ENCODE measurements at places on chromosomes 4 and X.

DNA sequence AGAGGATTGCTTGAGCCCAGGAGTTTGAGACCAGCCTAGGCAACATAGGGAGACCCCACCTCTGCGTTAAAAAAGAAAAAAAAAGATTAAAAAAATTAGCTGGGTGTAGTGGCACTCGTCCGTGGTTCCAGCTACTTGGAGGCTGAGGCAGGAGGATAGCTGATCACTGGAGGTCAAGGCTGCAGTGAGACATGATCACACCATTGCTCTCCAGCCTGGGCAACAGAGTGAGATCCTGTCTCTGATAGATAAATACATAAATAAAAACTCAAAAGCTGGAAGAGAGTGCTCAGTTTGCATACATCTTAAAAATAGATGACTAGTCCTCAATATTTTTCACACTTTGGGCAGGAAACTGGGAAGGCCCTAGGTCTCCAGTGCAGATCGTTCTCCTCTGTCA is 54.1 kb downstream of the TMEM131L start:
- no peak for DNase-seq

DNA sequence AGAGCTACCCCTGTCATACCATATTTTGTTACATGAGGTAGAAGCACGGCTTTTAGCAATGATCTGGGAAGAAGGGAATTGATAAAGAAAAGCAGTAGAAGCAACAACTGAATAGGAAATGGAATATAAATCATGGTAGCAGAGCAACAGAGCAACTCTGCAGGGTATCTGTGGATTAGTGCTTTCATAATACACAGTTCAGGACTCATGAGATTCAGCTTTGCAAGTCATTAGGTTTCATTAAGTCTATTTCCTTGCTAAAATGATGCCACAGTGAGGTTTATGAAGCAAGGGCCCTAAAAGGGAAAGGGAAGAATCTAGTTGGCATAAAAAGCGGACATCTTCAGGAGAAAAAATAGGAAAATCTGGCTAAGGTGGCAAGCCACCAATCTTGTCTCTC is 45.6 kb upstream of the GRPR start:
- DNase-seq: no peak

GRCh38 chrX:56125946-56126345 is 106.2 kb upstream of the KLF8 start:
- no peak for DNase-seq

- DNase-seq: no peak
Observed at GRCh38 chr4:67727124-67727850, 26.3 kb upstream of the UBA6 start.

GRCh38 chr4:61336488-61336887 is 136.4 kb downstream of the ADGRL3 start:
- DNase-seq: no peak

DNA sequence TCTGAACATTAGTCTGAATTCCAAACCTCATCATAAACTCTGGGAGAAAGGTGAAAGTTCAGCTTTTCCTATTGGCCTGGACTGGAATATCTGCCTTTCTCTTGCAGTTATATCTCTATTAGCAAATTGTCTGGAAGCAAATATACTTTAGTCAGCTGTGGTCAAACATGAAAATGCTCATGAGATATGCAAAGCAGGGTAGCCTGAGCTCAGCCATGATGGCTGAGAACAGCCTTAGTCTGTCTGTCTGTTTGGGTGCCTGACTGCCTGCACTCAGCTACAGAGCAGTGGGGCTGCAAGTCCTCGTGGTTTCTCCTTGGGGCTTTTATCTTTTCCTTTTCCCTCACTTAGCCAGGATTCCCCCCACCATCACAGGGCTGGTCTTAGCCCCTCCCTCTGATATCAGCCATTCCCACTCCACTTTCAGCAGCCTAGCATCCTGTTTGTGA is 19.5 kb upstream of the PGRMC2 start:
- no peak for DNase-seq

- no peak for DNase-seq
Observed at GRCh38 chr4:174265916-174266315, 17.6 kb downstream of the FBXO8 start.

DNA sequence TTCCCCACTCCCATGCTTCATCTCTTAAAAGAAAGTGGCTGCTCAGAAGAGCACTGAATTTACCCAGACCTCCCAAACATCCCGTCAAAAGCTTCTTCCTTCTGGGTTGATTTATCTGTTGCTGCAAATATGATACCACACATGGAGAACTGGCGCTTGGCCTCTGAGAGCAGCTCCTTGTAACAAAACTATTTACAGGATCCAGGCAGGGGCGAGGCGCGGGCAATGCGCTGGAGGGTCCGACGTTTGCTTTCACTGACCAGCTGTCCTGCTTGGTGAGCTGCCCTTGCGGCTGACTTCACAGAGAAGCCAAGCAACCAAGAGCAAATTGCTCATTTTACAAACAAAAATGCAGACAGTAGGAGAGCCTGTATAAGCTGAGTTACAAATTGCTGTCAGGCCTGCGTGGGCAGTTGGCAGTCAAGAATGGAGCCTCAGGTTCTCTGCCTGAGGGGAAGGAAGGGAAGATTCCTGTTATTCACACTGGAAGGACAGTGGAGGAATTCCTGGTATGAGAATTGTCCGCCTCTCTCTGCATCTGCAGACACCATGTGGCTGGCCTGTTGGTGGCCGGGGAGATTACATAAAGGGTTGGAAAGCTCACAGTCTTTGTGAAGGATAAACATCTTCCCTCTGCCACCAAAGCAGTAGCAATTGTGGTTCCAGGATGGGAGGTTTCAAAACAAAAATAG is 192.2 kb upstream of the LEF1 start:
- no peak for DNase-seq

DNA sequence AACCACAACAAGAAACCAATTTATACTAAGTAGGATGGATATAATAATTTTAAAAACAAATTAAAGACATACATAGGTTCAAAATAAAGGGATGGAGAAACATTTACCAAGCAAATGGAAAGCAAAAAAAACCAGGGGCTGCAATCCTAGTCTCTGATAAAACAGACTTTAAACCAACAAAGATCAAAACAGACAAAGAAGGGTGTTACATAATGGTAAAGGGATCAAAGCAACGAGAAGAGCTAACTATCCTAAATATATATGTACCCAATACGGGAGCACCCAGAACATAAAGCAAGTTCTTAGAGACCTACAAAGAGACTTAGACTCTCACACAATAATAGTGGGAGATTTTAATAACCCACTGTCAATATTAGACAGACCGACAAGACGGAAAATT is 66.6 kb downstream of the ATRX start:
- DNase-seq: no peak

GRCh38 chrX:66005830-66006449 is 33.9 kb downstream of the VSIG4 start:
- DNase-seq: no peak

DNA sequence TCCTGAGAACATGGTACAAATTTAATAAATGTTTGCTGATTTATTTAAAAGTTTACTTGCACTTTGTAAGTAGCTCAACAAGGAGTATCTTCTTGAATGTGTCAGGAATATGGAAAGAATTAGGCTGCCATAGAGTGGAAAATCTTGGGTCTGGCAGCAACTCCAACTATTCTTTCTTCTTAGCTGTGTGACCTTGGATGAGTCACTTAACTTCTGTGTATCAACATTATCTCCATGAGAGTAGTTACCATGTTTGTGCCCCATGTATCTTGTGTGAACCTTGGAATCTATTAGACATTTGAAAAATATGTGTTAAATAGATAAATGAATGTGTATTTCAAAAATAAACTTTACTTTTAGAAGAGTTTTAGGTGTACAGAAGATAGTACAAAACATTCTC is 348.8 kb downstream of the GBA3 start:
- no peak for DNase-seq

DNA sequence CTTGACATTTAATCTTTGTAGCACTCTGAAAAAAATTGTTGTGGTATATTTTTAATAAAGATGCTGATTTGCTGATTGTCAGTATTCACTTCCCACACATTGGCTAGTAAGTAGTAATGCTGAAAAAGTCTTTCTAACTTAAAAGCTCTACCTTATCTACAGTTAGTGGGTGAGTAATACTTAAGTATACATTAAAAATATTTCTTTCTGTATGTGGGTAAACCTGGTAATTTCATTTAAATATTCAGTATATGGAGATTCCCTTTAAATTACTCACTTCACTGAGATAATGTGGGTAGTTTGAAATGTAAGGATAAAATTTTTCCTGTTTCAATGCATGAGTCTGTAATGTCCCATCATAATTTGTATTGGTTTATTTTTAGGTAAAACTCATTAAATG is 5.6 kb downstream of the TMEM33 start:
- DNase-seq: no peak

DNA sequence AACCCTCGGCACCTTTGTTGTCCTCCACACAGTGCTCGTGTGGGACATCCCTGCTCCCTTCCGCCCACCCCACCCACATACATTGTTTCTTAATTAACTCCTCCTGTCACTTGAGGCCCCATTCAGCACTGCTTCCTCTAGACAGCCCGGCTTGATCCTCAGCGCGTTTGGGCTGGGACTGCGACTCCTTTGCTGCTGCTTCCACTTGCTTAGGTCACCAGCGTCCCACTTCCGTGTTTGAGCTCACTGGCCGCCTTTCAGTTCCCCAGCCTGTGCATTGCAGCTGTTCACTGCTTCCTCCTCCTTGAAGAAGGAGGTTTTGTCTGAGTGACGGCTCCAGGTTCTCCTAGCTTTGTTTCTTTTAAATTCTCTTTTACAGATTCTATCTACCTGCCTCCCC is 16.1 kb downstream of the RNF4 start:
- no peak for DNase-seq

DNA sequence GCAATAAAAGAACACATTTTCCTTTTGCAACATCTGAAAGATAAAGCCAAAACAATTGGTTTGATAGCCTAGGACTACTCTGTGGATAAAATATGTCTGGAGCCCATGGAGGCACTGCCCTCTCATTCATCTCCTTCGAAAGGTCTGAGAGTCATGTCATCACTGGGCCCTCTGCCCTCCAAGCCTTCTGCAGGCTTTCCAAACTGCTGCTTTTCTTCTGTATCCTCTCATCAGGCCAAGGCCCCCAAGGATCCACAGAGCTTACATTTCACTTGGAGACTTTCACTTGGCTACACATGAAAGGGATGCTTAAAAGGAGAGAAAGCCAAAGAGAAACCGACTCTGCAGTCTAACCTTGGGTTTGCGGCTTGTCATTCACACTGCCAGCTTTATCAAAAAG is 109.9 kb downstream of the SH3RF1 start:
- no peak for DNase-seq

DNA sequence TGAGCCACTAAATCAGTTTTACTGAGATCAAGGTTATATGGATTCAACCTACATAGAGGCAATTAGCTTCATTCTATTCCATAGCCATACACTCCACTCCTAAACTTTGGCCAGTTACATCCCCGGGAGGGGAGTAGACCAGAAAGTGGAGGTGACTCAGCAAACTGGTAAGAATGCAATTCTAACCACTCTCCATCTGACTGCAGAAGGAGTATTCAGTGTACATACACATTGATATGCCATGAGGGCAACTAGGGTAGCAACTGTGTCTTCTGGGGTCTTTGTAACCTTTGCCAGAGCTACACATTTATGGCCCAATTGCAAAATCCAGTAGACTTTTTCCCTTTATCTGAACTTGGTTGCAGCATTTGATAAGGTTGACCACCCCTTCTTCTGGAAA is 7.6 kb downstream of the SLC25A43 start:
- DNase-seq: no peak

DNA sequence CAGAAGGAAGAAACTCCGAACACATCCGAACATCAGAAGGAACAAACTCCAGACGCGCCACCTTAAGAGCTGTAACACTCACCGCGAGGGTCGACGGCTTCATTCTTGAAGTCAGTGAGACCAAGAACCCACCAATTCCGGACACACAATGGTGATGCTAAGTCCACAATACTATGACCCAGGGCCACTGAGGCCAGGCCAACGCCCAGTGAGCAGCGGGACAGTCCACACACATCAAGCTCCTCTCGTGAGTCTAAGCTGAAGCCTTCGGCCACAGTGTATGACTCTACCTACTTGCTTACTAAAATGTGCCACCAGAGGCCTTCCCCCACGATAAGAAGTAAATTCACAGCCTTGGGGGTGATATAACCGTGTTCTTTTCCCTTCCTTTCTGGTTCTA is 10.2 kb upstream of the CDKN2AIP start:
- no peak for DNase-seq

DNA sequence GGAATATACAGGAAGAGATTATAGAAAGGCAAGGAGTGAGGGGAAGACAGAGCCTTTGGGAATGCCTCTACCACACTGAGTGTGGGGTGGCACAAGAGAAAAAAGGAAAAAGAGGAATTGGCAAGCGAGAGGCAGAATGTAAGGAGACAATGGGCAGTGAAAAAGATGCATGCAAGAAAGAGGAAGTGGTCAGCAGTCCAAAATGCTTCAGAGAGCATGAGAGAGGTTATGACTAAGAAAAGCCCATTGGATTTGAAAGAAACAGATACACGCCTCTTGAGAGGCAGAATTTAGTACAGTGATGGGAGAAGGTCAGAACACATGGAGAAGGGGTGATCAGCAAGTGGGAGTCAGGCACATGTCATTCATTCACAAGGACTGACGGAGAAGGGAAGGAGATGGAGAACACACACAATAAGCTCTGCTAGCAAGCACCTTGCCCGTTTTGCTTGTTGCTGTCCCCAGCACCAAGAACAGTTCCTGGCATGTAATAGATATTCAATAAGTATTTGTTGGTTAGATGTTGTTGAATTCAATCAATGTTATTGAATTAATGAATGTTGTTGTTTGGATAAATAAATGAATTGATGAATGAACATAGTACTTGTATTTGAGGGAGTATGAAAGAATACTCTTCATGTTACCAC is 6.3 kb downstream of the DCHS2 start:
- DNase-seq: no peak

GRCh38 chrX:100409610-100410590 is at the start of gene PCDH19:
PCDH19 (minus strand) TSS chrX:100410273; CDS start chrX:100408597, 1,676 bp downstream.
- no peak for DNase-seq

- DNase-seq: no peak
Observed at GRCh38 chr4:113276464-113277170, 227.2 kb downstream of the ANK2 start.

- DNase-seq: no peak
Observed at GRCh38 chr4:61824454-61824853, 624.3 kb downstream of the ADGRL3 start.

DNA sequence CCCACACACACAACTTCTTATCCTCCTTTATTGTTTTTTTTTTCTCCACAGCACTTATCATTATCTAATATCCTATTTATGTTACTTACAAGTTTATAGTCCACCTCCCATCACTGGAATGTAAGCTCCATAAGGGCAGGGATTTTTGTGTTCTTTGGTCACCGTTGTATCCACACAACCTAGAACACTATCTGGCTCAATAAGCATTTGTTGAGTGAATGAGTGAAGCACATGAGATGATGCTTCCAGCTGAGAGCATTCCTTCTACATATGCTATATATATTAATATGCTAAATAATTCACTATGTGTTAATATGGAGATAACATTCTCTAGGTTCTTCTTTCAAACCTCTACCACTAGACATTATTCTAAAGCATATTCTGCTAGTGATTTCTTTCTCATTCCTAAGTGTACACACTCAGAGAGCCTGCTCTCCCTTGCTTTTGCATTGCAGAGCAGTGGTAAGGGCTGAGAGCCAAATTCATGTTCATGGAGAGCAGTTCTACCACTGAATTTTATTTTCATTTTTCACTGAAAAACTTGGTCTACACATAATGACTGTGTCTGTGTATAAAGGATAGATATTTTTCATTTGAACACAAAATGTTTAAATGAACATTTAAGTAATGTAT is 20.3 kb upstream of the LUZP4 start:
- no peak for DNase-seq

GRCh38 chr4:95355021-95355420 is 193.8 kb downstream of the UNC5C start:
- DNase-seq: no peak

All from NCI-H187 treated with DMSO at 0.1 percent for 48 hours (cell line).